ENCODE measurements at places on chromosomes 2 and 18.

- DNase-seq: no peak
Observed at GRCh38 chr2:11990576-11990975, 244.1 kb downstream of the LPIN1 start.

GRCh38 chr2:8889978-8890377 lies 52.6 kb upstream of the KIDINS220 start:
- peak; percentile 47 for DNase-seq

DNA sequence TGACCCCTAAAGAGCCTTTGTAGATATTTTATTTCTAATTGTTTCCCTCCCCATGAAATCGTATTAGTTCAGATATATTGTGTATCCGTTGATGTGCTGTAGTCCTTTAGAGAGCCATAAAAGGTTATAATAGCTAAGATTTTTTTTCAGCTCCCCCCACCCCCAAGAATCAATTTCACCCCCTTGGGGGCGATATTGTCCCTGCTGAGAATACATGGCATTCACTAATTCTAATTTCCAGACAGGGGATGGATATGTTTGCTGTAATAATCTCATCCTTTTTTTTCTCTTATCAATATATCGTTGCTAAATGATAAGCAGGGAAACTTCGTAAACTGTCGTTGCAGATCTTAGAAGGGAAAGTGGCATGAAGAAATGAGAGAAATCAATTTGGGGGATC lies 530.7 kb downstream of the TMEM182 start:
- no peak for DNase-seq

DNA sequence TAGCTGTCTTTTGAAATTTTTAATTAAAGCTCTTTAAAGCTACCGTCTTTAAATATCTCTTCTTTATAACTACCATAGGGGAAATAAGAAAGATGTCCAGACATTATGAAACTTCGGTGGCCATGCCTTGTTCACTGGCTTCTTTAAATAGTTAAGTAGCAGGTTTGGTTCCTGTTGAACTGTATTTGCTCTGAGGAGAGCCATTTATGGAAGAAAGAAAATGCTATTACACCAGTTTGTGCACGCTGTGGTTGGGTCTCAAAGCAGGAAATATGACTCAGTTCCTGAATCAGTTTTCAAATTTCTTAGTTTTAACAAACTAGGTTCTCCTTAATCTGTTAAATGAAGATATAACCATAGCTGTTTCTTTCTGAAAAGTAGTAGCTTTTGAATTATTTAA lies 12.2 kb downstream of the ARPC2 start:
- DNase-seq: no peak

- DNase-seq: no peak
Observed at GRCh38 chr2:236776695-236777251, 207.1 kb downstream of the ACKR3 start.

- DNase-seq: no peak
Observed at GRCh38 chr18:63070767-63071502, 248.6 kb downstream of the BCL2 start.

- DNase-seq: no peak
Observed at GRCh38 chr2:120433816-120434290, 87.9 kb downstream of the INHBB start.

DNA sequence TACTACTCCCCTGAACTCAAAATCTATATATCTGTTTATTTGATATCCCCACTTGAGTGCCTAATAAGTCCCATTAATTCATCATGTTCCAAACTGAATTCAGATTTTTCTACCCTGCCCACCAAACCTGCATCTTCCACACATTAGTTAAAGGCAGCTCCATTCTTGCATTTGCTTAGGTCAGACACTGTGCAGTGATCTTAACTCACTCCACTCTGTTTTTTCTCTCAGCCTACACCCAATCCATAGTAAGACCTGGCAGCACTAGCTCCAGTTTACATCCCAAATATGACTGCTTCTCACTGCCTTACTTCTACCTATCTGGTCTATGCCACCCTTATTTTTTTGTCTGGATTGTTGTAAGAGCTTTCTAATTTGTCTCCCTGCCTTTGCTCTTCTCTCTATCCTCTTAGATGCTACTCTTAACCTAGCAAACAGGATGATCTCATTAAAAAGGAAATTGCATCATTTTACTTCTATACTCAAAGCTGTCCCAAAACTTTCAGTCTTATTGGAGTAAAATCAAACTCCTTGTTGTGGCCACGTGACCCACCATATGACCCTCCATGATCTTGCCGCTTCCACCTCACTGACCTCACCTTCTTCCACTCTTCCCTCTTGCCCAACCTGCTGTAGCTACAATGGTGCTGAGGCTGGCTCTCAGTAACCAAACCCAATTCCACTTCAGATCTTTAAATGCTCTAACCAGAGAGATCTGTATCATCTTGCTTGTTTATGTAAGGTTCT lies 274.9 kb upstream of the FANCL start:
- DNase-seq: no peak

GRCh38 chr2:86201671-86202335 lies 2.5 kb downstream of the MRPL35 start:
- DNase-seq: no peak

GRCh38 chr2:172953411-172953810 lies 122.2 kb upstream of the MAP3K20 start:
- DNase-seq: no peak

DNA sequence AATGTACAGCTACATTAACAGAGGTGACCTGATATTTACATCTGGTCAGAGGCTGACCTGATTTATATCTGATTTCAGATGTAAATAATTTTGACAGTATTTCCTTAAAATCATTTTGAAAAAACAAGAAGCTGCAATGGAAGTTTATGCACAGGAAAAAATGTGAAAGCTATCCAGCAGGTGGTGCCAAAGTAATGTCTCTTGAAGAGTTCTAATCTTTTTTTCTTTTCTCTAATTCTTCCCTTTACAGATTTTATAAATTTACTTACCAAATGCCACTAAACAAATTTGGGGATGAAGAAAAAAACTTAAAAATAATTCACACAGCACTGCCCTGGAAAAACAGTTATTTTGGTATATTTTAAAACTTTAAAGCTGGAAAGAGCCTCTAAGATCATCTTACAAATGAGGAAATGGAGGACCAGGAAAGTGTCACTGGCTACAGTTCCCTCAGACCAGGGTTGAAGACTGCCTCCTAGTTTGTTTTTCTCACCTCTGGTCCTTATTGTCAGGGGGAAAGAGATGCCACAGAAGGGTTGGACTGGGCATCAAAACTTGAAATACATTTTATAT lies 16.4 kb upstream of the FBLN7 start:
- DNase-seq: peak; percentile 5

DNA sequence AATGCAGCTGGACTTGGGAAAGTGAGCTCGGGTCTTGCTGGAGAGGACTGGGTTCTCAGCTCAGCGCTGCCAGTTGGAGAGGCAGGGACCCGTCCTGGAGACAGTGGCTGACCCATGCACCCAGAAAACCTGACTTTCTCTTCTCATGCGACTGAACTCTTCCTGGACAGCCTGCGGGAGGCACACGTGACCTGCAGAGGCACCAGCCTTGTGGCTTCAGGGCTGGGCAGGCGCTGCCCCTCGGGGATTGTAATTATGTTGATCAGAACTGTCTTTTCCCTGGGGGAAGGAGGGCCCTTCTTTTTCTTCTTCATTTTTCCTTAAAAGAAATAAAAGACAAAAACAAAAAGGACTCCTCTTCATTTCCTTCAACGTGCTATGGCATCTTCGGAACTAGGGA lies 198.1 kb downstream of the VAPA start:
- no peak for DNase-seq

- no peak for DNase-seq
Observed at GRCh38 chr18:40866013-40866645, 1088.9 kb upstream of the PIK3C3 start.

DNA sequence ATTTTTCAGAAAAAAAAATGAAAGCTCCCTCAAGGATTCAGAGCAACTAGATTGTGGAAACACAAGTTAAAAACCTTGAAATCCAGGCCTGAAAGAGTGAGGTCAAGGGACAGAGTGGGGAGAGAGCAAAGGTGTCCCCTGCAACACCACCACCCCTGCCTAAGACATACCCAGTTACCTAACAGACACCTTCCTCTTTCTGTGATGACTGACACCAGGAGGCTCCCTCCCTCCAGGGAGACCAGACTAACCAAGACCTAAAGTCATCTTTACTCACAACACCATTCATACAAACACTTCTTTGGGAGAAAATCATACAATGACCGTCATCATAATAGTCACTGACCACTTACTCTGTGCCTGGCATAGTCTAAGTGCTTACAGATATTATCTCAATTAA lies 151.8 kb upstream of the NABP1 start:
- DNase-seq: no peak

GRCh38 chr2:8115966-8116365 lies 565.9 kb upstream of the ID2 start:
- DNase-seq: no peak

DNA sequence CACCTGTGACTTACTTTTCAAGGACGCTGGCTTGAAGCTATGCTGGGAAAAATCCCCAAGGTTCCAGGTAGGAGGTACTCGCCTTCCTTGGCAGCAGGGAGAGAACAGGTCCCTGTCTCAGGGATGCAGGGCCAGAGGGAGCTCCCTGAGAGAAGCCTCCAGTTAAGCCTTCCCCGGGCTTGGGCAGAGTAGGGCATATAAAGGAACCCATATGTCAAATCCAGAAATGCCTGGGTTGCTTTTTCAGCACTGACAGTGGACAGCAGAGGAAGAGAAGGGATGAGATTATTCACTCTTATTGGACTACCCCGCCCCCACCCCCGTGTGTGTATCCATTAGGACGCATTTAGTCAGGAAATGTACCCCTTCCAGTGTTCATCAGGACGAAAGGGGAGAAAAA lies 89.3 kb upstream of the TEX51 start:
- no peak for DNase-seq

DNA sequence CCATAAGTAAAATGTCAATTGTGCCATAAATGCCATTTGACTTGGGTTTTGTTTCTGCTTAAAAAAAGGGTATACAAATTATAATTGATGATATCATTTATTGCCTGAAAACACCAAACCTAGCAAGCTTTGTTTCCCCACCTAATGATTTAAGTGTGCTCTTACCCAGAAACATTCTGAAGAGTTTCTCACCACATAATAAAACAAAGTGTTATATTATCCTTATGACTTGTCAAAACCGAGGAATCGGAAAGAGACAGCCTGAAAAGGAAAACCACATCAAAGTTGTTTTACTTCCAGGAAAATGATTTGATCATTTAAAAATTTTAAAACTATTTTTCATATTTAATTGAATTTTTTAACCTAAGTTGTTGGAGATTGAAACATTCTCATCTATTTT lies 170.5 kb upstream of the SLC39A10 start:
- DNase-seq: no peak

GRCh38 chr2:65691816-65692215 lies 259.4 kb upstream of the SPRED2 start:
- no peak for DNase-seq

- DNase-seq: no peak
Observed at GRCh38 chr2:9593925-9594324, 36.9 kb downstream of the YWHAQ start.

GRCh38 chr2:189576396-189576795 lies 4.2 kb downstream of the SLC40A1 start:
- no peak for DNase-seq

GRCh38 chr2:55856936-55857335 lies 66.6 kb downstream of the EFEMP1 start:
- DNase-seq: no peak

GRCh38 chr2:109316091-109316490 lies 187.1 kb downstream of the SH3RF3 start:
- DNase-seq: no peak

- no peak for DNase-seq
Observed at GRCh38 chr18:46264255-46264654, 160.1 kb downstream of the HAUS1 start.

DNA sequence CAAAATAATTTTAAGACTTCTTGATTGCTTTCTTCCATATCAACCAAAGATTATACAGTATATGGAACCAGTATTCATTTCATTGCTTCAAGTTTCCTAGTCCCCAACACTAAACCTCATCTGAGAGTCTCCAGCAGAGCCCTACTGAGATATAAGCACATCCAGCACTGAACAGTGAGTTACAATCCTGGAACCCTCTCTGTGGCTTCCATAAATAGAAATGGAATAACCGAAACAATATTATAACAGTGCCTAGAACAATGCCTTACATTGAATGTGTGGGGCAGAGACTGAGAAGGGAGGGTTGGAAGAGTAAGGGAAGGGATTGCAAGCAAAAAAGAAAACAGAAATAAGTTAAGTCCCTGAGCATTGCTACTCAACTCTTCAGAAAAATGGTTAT lies 18.9 kb downstream of the AAK1 start:
- DNase-seq: no peak

DNA sequence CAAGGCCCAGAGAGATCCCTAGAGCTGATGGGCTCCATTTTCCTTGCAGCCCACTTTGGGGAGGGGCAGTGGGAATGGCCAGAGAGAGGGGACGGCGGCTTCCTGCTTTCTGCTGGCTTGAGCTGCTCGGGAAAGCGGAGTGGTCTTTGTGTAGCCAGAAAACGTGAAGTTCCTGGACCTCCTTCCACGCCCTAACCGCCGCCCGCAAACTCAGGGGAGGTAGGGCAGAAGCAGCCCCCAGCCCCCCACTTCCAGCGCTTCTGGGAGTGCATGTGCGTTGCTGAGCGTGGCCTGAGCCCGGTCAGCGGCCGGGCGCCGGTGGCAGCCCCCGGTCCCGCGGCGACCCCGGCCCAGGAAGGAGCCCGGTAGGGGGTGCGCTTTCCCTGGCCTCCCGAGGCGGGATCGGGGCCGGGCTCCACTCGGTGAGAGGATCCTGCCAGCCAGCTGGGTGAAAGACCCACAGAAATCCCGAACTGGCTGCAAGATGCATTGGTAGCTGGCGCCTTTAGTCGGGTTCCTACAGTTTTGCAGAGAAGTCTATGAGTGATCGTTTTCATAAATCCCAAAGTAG lies 25.3 kb upstream of the BOD1L2 start:
- DNase-seq: no peak

GRCh38 chr2:190545093-190545492 lies 10.6 kb upstream of the NEMP2 start:
- no peak for DNase-seq

DNA sequence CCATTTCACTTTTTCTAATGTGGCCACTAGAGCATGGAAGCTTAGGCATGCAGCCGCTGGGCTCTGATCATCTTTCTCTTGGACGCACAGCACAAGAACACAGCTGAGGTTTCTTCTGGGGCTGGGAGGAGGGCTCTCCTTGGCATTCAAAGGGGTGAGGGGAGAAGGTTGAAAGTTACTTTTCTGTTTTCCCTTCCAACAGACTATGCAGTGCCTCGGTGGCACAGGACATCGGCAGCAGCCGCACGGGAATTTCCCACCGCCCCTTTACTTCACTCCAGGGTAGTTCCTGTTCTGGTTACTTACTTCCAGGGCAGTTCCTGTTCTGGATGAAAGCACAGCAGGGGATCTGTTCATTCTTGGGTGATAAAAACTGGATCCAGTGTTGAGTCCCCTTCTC lies 18.9 kb upstream of the MAL start:
- no peak for DNase-seq

DNA sequence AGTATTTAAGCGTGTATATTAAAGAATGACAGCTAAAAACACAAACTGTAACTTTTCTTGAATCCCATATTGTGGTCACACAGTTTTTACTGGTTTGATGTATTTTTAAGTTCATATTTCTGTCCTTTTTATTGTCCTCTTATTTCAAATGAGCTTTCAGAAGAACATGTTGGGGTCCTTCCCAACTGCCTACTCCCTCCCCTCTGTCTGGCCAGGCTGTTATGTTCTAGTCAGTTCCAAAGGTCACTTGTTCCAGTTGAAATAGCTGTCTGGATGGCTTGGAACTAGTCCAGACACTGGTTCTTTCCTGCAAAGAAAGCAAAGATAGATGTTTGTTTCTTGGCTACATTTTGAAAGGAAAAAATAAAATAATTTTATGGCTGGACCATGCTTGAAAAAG lies 306.9 kb downstream of the GULP1 start:
- no peak for DNase-seq

All from DMS79 (cell line).